ELR (cell line): ENCODE measurements at places on chromosomes 7 and 10.
A peak's percentile ranks its signal among the peaks of the same experiment; 100 is the strongest.

- DNase-seq: peak; percentile 75
Observed at GRCh38 chr7:13279854-13280435, 592.5 kb downstream of the ARL4A start.

GRCh38 chr7:25454562-25455041 is 226.3 kb upstream of the NPVF start:
- no peak for DNase-seq

GRCh38 chr7:51209426-51209825 is 107.2 kb downstream of the COBL start:
- no peak for DNase-seq

DNA sequence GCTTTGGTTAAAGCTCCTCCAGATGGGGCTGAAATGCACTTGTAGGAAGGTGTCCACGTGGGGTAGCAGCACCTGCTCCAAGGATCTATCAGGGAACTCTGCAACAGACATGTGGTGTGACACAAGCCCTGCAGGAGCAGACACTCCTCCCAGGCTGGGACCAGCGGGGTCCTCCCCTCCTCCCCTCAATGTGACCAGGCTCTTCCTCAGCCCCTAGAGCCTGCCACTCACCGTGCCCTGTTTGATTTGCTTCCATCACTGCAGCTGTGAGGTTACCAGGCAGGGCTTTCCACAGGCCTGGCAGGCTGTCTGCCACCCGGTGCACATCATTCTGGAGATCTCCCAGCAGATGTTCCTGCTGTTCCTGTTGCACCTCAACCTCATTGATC is 13.4 kb downstream of the MMRN2 start:
- DNase-seq: no peak

GRCh38 chr10:119256897-119257296 is 49.5 kb downstream of the GRK5 start:
- no peak for DNase-seq

DNA sequence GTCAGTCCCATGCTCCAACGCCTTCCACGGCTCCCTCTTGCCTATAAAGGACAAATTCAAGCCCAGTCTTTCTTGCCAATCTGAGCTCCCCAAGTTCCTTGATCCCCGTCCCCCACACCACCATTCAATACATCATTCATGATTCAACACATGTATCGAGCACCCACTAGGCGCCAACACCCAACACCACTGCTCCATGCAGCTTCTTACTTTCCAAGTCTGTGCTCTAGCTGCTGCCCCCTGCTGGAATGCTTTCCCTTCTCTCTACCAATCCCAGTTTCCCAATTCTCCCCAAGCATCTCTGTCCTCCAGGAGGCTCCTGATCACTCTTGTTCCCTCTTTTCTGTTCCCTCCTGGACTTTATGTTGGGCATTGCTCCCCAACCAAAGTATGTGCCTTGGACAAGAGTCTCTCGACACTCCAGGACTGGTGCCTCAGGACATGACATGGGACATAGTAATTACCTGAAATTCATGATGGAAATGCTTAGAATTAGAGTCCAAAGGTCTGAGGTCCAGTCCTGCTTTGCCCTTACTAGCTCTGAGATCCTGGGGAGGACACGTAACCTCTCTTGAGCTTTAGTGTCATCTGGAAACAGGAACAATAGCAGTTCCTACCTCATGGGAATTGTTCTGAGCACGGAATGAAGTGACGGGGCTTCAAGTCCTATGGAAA is 172.7 kb downstream of the NEURL1 start:
- peak; percentile 54 for DNase-seq

GRCh38 chr10:16611037-16611436 is 89.4 kb upstream of the C1QL3 start:
- no peak for DNase-seq

DNA sequence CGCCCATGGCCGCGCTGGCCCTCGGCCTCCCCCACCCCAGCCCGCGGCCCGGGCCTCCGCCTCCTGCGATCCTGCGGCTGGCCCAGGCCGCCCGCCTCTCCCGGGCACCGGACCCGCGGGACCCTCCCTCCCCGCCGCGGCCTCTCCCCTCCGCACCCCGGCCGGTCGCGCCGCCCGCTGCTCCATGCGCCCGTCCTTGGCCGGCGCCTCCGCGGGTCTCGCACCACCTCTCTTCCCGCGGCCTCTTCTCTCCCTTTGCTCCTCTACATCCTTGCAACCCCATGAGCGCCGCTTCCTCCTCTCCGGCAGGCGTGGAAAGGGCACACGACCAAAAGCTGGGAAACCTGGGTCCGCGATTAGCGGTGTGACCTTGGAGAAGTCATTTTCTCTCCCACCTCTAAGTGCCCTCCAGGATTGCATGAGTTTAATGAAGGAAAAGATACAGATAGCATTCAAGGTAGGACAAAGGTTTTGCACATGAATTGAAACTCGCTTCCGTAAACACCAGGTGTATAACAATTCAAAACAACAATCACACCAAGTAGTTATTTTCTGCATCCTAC is 448 bp upstream of the SRPK2 start:
- peak; percentile 65 for DNase-seq

- DNase-seq: no peak
Observed at GRCh38 chr10:10520491-10521385, 496.9 kb upstream of the CELF2 start.

DNA sequence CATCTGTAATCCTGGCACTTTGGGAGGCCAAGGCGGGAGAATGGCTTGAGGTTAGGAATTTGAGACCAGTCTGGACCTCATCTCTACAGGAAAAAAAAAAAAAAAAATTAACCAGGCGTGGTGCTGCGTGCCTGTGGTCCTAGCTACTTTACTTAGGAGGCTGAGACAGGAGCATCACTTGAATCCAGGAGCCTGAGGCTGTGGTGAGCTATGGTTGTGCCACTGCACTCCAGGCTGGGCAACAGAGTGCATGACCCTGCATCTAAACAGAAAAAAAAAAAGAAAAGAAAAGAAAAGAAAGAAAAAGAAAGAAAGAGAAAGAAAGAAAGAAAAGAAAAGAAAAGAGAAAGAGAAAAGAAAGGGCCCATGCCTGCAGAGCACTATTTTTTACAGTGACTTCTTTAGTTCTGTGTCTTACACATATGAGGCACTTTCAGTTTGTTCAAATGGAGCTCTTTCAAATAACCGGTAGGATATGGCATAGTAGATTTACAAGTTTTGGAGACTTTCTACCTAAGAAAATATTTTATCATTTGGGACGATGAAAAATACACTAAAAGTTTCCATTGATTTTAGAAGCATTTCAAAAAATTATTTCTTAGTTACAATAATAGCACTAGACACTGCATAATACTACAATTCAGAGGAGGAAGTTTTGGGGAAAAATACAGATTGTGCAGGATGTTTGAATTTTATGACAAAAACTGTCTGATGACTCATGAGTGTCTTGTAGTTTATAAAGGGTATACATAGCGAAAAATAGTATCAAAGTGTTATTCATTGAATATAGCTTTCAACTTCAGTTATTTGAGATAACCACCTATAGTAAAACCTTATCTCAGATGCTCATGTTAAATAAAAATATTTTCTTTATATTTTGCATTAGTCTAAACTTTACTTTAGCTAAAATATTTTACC is 75.9 kb downstream of the MDFIC start:
- DNase-seq: no peak

DNA sequence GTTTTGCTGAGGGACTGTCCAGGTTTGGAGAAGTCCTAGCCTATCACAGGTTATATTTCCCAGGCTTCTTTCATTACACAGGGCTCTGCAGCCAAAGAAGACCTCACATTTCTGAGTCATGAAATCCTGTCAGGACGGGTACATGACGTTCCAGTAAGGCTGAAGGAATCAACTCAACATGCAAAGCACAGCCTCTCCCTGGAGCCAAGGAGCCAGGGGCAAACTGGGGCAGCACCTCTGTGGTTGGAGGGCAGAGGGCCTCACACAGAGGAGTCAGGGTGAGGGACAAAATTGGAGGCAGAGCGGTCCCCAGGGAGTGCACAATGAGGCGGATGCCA is 116.3 kb upstream of the GDF10 start:
- DNase-seq: no peak

GRCh38 chr10:79022565-79023230 is 46.1 kb upstream of the ZMIZ1 start:
- peak; percentile 17 for DNase-seq

GRCh38 chr7:95469187-95469586 is 16.6 kb upstream of the ASB4 start:
- no peak for DNase-seq

DNA sequence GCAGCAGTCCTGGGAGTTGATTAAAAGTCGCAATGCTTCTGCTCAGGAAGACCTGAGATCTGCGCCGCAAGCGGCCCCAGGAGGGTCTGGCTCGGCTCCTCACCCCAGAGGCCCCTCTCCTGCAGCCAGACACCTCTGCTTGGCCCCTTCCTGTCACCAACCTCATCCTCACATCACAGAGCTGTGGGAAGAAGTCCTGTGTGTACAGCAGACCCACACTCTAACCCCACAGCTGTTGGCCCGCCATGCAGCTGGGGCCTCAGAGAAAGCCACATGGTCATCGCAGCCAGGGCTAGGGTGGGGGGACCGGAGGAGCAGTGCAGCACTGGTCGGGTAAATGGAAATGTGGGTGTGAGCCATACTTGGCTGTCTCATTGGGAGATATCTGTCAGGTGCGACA is 97.7 kb downstream of the RGS10 start:
- DNase-seq: no peak

GRCh38 chr10:117266400-117266799 is 25.5 kb downstream of the SLC18A2 start:
- DNase-seq: no peak

- no peak for DNase-seq
Observed at GRCh38 chr7:152986376-152986775, 226.8 kb downstream of the ACTR3B start.

DNA sequence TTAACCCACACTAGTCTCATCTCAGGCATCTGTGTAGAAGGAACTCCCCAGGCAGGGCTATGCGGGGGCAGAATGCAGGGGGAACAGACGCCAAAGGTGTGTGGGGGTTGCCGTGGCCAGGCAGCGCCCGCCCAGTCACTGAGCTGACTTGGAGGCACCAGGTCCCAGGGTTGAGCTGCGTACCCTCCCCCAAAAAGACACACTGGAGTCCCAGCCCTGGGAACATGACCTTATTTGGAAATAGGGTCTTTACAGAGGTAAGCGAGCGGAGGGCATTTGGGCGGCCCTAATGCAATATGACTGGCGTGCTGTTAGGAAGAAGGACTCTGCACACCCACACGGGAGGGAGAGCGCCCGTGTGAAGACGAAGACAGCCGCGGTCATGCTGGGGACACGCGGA is 274.5 kb downstream of the DNAJB6 start:
- DNase-seq: no peak

DNA sequence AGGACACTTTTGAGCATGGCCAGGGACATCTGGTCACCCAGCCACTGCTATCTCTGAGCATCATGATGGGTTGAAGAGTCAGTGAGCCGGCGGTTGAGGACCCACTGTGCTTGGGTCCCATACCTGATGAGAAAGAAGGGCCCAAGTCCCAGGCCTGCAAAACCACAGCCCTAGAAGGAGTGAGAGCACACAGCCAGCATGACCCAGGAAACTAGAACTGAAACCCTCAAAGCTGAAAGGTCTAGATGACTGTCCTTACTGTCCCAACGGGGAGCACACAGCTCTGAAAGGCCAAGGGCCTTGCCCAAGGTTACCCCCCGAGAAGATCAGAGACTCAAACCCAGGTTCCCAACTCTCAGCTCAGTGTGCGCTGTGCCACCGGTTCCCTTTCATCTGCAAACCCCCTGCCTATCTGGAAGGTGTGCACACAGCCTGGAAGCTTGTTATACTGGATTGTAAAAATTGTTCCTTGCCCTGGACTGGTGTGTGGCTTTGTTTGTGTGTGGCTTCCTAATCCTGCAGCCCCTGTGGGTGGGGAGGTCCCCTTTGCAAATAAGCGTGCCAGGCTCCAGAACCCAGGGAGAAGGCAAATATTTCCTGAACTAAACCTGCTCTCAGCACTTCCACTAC is 22.6 kb upstream of the PSAP start:
- DNase-seq: no peak

GRCh38 chr10:113053881-113054280 is 103.8 kb downstream of the TCF7L2 start:
- DNase-seq: peak; percentile 60

DNA sequence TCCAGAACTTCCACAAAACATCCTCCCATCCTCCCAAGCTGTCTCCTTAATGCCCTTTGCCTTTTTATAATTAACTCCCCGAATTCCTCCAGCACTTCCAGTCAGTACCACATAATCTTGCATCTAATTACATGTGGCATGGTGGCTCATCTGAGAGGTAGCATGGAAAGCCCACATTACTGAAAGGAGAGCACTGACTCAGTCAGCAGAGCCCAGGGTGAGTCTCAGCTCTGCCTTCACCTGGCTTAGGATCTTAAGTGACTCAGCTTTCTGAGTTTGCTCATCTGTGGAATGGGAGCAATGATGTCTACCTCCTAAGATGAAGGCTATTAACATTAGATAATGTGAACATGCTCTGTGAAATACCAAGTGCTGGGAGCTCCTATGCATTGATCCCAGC is 433.9 kb downstream of the SORCS3 start:
- DNase-seq: no peak

GRCh38 chr7:68684246-68684839 is 913.9 kb upstream of the AUTS2 start:
- DNase-seq: no peak

GRCh38 chr10:97676770-97677581 is 10.1 kb downstream of the AVPI1 start:
- peak; percentile 75 for DNase-seq

DNA sequence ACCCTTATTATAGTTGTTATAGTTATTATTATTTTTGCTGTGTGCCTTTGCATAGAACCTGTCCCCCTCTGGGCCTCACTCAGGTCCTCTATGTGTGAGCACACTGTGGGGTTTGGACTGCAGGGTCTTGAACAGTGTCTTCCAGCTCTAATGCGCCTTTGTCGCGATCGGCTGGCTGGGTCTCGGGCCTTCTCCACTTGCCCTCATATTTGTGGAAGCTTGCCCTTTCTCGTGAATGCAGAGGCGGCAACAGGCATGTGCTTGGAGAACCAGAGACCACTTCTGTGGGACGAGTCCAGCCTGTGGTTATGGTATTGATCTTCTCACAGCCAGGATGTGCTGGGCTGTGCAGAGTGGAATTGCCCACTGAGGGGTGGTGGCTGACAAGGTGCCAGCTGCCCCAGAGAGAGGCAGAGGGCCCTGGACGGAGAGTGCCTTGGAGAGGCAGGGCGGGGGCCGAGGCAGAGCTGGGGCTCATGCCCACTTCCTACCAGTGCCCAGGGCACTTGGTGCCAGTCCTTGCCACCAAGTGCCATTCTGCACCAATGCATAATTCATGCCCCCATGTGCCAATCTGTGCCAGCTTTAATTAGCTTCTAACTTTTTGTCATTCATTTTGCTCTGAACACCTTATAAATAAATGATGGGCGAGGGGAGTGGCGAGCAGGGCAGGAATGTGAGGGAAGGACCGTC is 6.8 kb upstream of the CDH23 start:
- no peak for DNase-seq

DNA sequence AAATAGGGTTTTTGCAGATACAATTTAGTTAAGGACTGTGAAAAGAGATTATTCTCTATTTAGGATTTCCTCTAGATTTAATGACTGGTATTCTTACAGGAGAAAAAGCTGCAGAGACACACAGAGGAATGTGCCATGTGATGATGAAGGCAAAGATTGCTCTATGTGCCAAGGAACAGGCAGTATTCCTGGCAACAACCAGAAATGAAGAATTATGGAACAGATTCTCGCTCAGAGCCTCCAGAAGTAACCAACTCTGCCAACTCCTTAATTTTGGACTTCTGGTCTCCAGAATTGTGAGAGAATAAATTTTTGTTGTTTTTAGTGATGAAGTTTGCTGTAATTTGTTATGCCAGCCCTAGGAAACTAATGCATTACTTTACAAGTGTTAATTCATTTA is 307.6 kb upstream of the SEMA3A start:
- DNase-seq: no peak

- peak; percentile 97 for DNase-seq
Observed at GRCh38 chr7:41705109-41705901, 2.4 kb upstream of the INHBA start.

- DNase-seq: no peak
Observed at GRCh38 chr10:14775656-14776055, 959 bp upstream of the FAM107B start.
